ENCODE measurements at places on chromosomes 12 and 14.

GRCh38 chr12:64105026-64105425, 117.1 kb downstream of the KICS2 start:
- DNase-seq = no peak

DNA sequence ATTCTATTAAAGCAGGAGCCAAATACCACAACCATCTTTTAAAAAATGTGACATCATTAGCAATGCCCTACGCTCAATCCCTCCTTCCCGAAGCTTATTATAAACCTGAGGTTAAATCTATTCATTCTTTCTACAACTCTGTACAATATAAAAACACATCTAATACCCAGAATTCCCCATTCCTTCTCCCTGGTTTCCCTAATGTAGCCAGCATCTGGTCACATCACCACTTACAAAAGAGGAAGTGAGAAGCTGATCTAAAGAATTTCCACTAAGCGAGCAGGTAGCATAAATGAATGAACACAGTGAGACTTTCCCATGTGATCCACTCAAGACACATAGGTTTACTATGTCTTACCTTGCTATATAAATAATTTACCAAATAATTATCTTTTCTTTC, 90.4 kb downstream of the LRP6 start:
- DNase-seq = no peak

DNA sequence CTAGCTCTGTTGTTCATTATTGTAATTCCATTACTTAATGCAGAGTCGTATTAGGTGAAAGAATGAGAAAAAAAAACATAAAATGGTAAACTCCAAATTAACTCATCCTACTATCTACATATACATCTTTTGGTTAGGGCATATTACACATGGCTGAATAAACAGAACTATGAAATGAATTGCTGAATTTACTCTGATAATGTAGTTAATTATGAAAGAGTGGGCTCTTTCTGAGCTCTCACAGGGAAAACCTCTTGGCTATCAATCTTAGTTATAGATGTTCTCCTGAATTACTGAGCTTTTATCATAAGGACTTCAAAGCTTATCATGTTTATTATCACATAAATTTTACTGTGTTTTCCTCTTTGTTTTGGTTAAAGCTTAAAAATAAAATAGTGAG, 798.5 kb upstream of the MDGA2 start:
- DNase-seq = no peak

DNA sequence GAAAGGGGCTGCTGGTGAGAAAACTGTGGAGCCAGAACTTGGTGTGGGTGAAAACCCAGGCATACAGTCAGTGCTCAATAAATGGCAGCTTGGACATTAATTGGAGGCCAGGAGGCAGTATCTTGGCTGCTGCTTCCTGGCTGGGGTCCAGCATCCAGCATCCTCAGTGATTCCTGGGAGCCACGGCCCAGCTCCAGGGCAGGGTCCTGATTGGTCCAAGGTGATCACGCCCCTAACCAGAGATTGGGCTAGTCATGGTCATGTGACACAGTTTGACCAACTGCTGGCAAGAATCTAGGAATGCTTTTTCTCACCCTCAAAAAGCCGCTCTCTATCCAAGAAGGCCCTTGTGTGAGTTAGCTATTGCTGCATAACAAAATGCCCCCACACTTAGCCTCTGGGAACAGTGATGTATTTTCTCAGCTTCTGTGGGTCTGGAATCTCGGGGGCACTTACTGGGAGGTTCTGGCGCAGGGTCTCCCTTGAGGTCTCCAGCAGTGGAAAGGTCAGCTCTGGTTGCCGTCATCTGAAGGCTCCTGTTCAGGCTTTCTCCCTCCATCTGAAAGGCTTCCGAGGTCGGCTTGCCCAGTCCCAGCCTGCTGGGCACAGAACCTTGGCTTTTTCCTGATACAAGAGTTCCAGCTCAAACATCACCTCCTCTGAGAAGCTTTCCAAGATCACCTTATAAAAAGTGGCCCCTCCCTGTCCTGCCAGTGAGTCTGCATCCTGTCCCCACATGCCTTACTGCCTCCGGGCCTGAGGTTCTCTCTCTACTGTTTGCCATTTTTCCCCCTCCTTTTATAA, 119.2 kb upstream of the NCOR2 start:
- no peak for DNase-seq

DNA sequence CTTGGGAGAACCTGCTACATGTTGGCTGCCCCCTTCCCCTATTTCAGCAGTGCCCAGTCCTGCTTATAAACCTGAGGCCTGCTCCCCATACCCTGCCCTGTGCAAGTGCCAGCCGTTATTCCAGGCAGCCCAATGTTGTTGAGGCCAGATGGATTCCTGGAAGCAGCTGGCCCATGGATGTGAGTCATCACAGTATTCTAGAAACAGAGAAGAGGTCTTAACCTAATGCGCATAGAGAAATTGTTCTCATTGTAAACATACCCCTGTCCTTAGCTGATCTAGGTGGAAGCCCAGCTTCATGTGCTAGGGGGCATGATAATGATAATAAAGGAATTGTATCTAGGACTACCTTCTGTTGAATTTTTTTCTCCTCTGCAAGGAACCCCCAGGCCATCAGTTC, 69.7 kb downstream of the TSPAN11 start:
- DNase-seq = peak; percentile 24

DNA sequence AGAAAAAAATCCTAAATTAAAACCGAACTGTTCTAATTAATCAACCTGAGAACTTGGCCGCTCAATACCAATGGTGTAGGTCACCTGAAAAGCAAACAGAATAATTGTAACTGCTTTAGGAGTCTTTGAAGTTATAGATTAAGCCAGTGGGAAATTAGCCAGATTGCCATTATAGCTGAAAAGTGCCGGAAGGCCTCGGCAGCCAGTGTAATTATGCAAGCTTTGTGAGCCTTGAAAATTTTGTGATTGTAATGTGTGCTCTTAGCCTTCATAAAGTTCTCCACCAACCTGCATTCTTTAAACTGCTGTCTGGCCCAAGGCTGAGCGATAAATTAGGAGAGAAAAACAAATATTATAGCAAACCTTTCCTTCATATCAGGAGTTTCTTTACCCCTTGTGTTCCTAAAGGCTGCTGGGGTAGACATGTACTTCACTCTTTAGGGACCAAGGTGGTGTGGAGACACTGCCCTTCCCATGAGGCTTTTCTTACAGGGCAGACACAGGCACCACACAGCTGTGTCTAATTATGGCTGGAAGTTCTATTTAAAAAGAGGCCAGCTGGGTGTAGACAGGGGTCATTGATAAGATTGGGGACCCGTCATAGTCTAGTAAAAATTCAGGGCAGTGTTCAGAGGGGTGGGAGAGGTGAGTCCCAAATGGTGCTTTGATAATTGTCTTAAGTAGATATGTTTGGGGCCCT, 991.2 kb downstream of the FLRT2 start:
- no peak for DNase-seq

DNA sequence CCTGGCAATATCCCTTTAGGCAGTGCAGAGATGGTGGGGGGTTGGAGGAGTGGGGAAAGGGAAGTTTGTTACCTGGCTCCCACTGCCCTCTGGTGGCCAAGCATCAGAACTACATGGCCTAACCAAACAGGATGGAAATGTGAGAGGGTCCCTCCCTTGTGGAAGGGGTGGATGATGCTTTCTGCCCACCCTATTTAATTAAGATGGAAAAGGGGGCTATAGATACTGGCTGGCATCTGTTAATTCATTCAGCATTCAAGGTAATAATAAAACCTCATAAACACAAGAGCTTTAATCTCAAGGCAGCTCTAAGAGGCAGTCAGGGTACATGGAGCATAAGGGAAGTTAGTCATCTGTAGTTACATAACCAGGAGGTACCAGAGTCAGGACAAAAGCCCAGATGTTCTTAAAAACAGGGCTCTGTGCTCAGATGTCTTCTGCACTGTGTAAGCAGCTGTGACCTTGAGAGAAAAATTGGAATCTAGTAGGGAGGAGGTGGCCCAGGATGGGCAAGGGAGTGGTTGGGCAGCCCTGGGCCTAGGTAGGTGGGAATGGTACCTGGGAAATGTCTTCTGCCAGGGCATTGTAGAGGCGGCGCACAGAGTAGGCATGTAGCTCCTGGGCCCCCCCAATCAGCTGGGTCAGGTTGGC, 4.6 kb downstream of the AP1G2 start:
- peak; percentile 49 for DNase-seq

DNA sequence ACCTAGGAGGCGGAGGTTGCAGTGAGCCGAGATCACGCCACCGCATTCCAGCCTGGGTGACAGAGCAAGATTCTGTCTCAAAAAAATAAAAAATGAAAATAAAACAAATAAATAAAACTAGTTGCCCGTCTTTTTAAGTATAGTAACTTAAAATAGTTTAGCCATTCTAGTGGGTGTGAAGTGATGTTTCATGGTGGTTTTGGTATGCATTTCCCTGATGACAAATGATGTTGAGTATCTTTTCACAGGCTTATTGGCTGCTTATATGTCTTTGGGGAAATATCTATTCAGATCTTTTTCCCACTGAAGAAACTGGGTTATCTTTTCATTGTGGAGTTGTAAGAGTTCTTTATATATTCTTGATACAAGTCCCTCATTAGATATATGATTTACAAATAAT, 102.4 kb upstream of the METAP2 start:
- no peak for DNase-seq

- DNase-seq = no peak
Observed at GRCh38 chr12:89382328-89382727, 30.0 kb upstream of the DUSP6 start.

- DNase-seq = no peak
Observed at GRCh38 chr12:8050600-8051250, 15.4 kb downstream of the C3AR1 start.

DNA sequence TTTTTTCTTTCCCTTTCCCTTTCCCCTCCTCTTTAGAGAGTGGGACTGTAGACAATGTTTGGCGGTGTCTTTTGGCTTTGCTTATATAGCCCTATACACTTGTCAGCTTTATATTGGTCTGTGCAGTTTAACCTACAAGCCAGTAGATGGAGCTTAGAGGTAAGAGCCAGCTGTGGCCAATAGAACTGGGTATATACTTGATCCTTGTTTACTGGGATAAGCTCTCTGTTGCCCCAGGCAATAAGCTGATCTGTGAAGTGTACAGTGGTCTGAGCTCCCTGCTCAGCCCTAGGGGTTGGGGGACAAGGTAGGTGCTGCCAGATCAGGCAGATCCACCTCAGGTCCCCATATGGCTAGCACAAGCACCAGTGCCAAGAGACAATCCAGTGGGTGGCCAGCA, 434.1 kb downstream of the NOVA1 start:
- DNase-seq = peak; percentile 41

DNA sequence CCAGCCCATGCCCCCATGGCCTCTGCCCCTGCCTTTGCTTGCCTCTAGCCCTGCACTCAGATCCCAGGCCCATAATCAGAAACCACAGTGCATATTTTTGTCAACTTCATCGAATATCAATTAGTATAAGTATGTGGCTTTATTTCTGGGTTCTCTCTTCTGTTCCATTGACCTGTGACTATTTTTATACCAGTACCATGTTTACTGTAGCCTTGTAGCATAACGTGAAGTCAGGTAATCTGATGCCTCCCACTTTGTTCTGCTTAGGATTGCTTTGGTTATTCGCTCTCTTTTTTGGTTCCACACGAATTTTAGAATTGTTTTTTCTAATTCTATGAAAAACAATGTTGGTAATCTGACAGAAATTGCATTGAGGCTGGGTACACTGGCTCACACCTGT, 14.9 kb downstream of the EEA1 start:
- no peak for DNase-seq

DNA sequence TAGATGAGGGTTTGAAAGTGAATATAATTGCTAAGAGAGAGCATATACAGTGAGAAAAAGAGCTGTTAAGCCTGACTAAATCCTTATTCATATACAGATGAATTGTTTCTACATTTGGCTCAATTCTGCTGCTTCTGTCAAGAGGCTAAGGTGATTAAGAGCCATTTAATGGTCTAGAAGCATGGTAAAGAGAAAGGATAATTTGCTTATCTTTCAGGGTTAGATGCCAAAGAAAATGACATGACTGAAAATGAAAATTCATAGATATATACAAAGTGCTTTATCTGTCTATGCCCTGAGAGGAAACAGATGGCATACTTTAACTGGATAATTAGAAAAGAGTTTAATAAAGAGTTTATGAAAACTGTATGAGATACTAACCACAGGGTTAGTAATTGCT, 834.9 kb downstream of the SLC6A15 start:
- DNase-seq = peak; percentile 43

DNA sequence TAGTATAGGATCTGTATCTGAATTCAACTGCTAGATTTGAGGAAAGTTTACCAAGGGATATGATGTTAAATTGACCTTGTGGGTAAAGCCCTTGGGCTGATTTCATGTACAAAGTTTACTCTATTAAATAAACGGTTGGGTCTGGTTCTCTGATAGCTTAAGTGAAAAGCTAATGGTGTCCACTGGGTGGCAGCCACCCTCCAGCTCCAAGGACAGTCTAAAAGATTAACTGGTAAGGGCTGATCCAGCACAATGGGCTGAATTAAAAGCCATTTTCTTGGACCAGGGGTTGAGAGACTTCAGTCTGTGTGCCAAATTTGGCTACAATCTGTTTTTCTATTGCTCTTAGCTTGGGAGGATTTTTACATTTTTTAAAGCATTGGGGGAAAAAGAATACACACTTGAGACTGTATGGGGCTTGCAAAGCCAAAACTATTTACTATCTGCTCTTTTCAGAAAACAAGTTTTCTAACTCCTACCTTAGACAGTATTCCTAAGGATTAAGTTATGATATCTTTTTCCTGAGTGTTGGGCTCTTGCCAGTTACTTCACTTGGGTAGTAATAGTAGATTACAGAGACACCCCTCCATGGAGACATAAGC, 116.5 kb downstream of the GPHN start:
- DNase-seq = peak; percentile 45

GRCh38 chr12:56161690-56162351, 3.7 kb downstream of the MYL6 start:
- DNase-seq = no peak

GRCh38 chr14:53192052-53192760, 39.1 kb upstream of the DDHD1 start:
- peak; percentile 14 for DNase-seq

DNA sequence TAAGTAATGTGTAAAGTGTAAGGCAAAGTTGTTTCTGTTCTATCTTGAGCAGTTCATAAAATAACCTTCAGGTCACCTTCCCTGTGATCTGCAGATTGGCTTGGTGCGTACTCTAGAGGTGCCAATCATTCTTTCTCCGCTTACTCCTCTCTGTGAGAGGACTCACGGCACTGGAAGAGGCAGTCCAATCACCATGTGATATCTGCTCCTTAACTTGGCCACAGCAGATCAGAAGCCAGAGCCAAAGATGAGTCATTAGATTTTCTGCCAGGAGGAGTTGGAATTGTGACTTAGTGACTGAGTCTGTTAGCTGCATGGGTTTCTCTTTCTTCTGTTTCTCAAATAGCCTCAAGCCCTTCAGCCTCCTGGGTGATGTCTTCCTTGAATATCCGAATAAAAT, 165.5 kb downstream of the SLC41A2 start:
- peak; percentile 76 for DNase-seq
